Renal pelvis (tissue), 12 donors: ENCODE measurements at places on chromosomes 6 and 20. TPM values are rescaled to one million over a fixed set of nuclear protein-coding genes. Genes with fewer than 3 reads are reported as not detected.

DNA sequence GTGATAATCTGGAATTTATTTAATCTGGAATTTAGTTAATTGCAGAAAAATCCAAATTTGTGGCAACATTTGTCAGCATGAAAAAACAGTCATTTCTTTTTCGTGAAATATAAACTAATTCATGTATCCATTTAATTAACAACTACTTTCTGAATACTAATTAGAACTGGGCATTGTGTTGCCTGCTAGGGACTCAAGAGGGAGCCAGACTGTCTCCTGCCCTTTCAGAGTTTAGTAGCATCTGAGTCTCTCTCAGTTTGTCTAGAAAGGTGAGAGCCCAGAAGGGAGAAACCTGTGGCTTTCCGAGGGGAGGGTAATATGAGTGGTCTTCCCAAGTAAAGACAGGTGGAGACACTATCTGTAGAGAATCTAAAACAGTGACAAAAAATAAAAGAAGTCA is 210.9 kb upstream of the HDDC2 start:
- no peak for DNase-seq

- no peak for DNase-seq
These were observed 30.1 kb upstream of the CSNK2A1 start for GRCh38 chr20:573414-574296.

GRCh38 chr6:39080246-39080875 is 31.8 kb downstream of the GLP1R start:
- no peak for DNase-seq

- DNase-seq = no peak
These were observed 430.4 kb downstream of the GJA1 start for GRCh38 chr6:121865811-121866210.

DNA sequence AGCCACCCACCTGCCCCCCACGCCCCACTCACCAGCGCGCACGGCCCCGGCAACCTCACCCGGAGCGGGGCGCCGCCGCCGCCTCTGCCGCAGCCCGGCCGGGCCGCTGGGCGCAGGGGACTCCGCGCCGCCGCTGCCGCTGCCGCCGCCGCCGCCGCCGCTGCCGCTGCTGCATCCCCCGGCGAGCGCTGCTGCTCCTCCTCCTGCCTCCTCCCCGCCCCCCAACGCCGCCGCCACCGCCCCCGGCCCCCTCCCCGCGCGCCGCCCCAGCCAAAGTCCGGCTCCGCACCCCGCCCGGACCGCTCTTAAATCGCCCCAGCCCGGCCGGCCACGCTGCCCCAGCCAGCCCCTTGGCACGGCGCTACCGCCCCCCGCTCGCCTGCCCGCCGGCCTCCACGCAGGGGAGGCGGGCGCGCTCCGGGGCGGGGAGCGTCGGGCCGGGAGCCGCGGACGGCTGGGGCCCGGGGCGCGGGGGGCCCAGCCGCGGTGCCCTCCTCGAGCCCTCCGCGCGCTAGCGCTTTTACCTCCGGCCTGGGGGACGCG is at the start of gene SULF2:
TSS of gene SULF2 (minus strand) at position 171 of the 543 bp plus-strand sequence. CDS start 28,118 bp downstream, outside the sequence.
- no peak for DNase-seq

DNA sequence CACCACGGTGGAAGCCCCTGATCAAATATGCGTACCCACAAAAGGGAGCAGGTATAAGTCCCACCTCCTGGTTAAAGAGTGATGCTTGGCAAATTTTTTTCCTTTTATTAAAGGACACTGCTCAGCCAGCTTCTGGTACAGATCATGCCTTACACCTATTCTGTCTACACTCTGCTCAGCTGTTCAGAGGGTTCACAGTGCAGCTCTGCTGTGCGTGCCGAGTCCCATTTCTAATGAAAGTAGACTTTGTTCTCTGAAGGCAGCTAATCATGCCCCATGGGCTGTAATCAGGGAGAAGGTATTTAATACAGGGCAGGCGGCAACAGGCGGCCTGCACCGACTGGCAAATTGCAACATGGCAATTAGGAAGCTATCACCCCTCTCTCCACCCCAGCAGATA is 16.3 kb downstream of the LRRC73 start:
- DNase-seq = no peak

- no peak for DNase-seq
These were observed 45.0 kb downstream of the PHACTR1 start for GRCh38 chr6:12761376-12762115.

DNA sequence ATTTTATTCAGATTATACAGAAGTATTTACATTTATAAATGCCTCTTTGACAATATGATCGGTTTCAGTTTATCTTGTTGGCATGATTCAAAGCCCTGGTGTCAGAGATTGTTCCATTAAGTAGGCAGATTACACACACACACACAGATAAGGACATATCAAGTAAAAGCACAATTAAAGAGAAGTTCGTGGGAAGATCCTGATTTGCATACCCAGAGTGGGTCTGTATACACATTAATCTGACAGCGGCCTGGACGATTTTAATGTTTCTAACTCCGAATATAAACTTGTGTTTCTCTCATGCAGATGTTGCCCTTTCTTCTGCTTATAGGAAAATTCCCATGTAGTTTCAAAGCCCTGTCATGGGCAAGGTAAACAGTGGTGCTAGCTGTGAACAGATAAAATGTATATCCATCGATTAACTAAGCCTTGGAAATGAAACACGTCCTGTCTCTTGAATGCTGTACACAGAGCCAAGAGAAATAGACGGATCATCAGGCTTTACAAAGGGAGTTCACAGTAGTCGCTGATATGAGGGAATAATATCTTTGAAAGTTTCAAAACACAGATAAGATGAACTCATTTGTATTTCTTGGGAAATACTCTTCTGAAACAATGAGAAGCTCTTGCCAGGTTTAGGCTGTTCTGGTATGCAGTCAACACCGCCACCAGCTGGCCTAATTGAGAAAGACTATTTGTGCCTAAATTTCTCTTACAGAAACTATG is 108.2 kb upstream of the GMDS start:
- peak; percentile 72 for DNase-seq

DNA sequence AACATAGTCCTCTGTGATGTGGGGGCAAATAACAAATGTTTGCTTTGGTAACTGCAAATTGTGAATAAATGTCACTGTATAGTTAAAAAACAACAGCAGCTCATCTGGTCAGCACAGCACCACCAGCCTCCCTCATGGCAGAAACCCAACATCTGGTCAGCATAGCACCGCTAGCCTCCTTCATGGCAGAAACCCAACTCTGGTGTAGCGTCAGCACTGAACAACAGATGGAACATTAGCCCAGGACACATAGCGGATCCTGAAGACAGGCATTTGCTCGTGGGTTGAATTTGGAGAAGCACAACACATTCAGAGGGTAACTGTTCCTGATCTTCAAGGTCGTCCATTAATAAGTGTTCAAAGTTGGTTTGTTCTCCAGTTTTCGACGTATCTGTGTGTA is 265.9 kb downstream of the DLL1 start:
- DNase-seq = no peak

DNA sequence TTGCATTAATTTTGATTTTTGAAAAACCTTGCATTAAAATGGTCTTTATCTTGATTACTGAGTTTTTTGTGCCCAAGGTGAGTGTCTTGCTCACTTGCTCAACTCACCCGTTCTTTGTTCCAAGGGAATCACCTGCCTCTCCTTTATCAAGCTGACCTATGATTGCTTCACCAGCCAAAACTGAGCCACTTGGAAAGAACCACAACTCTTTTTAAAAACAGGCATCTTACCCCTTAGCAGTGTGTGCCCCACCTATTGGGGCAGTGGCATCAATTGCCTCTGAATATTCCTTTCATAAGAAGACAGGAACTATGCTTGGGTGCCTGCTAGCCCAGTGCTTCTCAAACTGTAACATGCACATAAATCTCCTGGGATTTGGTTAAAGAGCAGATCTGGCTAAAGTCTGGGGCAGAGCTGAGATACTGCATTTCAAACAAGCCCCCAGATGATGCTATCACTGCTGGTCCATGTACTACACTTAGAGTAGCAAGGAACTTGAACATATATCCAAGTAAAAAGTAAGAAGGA is 3.3 kb upstream of the STK38 start:
- DNase-seq = no peak

- DNase-seq = no peak
These were observed 41.6 kb upstream of the CD93 start for GRCh38 chr20:23127506-23128279.

- no peak for DNase-seq
These were observed 1.6 kb downstream of the DNAJC5 start for GRCh38 chr20:63896264-63897105.

GRCh38 chr6:15730442-15730841 is 67.6 kb upstream of the DTNBP1 start:
- no peak for DNase-seq

- DNase-seq = no peak
These were observed 336.6 kb downstream of the TAF4 start for GRCh38 chr20:61728786-61729770.

DNA sequence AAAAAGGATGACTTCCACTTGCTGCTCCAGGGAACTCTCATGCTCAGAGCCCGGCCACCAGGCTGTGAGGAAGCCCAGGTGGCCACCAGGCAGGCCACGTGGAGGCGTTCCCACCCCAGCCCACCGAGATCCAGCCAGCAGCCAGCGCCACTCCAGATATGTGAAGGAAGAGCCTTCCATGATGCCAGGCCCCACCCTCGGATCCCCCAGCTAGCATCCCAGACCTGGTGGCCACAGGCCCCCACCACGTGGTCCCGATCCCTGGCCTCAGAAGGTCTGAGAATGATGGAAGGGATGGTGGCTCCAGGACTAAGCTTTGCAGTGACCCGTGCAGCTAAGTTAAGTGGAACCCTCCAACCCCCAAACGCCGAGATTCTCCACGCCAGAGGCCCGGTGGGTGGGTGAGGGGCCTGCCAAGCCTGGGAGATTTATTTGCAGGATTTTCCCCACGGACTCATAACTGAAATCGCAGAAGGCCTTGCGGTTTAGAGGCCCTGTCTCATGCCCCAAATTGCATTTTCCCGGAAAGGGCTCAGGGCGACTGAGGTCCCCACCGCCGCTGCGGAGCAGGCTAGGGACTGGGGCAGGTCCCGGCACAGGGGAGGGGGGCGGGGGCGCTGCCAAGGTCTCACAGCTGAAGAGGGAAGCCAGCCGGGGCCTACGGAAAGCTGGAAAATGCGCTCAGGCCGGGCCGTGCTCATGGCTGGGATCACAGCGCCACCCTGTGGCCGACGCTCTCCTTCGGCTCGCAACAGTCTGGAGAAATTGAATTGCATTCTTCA is 31.1 kb upstream of the CST7 start:
- DNase-seq = peak; percentile 82

GRCh38 chr6:31169123-31169857 is 1.2 kb downstream of the POU5F1 start:
- no peak for DNase-seq

DNA sequence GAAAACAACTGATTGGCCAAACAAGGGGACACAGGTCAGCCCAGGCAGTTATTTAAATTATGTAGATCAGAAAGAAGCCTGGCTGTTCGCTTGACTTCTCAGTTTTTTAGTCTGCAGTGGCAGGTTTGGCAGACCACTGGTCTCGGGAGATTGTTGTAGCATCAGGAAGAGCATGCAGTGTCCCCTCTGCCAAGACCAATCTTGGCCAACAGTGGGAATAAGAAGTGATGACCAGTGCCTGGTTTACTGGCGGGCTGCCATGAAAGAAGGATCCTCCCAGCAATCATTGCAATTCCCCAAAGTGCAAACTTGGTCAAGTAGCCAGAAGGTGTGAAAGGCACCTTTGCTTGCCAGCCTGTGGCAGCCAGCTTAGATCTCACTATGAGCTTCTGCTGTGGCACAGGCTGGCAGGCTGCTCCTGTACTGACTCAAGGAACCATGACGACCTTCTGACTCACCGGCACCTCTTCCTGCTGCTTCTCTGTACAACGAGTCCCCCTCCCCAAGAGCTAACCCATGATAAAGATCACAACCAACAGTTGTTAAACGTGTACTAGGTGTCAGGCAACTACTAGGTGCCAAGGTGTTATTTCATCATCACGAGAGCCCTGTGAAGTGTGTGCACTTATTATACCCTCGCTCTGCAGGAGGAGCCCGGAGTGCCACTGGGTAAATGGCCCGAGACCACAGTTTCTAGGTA is 76.8 kb upstream of the DUSP22 start:
- DNase-seq = no peak

- DNase-seq = no peak
These were observed 317.2 kb upstream of the AGPAT4 start for GRCh38 chr6:161590961-161591627.

- DNase-seq = no peak
These were observed 154.6 kb downstream of the PTPRT start for GRCh38 chr20:43034981-43035724.

GRCh38 chr20:34364223-34364506 is 1.1 kb downstream of the ITCH start:
- DNase-seq = no peak

DNA sequence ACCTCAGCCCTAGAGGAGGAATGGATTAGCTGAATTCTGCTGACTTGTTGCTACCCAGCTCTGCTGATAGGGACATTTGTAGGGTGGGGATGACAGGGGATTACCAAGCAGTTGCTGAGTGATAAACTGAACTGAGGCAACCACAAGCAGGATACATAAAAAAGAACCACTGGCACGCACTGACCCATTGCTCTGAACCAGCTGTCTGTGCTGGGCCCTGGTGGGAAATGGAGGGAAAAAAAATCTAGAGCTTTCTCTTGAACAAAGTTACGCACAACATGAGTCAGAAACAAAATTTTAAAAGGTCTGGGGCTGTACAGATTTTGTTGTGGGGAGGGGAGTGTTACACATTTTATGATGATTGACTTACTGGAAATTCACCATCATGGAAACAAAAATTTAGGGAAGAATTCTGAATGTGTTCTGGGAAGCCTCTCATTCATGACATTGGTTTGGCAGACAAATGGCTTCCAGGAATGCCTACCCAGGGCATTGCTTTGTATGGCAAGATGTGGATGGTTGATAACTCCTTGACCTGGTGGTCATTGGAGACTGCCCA is 37.7 kb downstream of the FOXO3 start:
- DNase-seq = no peak

- DNase-seq = no peak
These were observed 26.3 kb downstream of the PM20D2 start for GRCh38 chr6:89172131-89172530.

DNA sequence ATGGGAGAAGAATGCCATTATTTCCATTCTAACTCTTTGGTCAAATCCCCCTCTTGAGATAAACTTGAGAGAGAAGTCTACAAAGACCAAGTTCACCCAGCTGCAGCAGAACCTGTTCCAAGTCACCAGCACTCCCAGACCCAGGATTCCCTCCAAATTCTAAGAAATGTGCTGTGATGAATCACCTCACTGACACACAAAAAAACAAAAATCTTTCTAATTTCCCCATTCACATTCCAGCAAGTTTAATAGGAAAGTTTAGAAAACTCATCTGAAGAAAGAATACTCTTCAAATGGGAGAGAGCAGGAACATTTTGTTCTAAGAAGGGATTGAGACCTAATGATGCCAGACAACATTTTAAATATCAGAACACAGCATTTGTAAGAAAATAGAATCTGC is 213.6 kb upstream of the PLCB4 start:
- DNase-seq = no peak

The TXLNB gene
- polyA plus RNA-seq = 1.9 TPM

The MYLK4 gene
- 1.5 TPM for polyA plus RNA-seq

The ZSCAN9 gene
- polyA plus RNA-seq = 39.2 TPM

The RSPH4A gene
- polyA plus RNA-seq = 3.1 TPM

The MAS1 gene
- polyA plus RNA-seq = 0.03 TPM

The SEL1L2 gene
- polyA plus RNA-seq = not detected

The RPN2 gene
- 331 TPM for polyA plus RNA-seq

The RBPJL gene
- polyA plus RNA-seq = not detected

The TNFAIP3 gene
- polyA plus RNA-seq = 9.2 TPM
